Placental epithelial cell (primary cell): ENCODE measurements at places on chromosomes 6 and 20. TPM values are rescaled to one million over a fixed set of nuclear protein-coding genes. Genes with fewer than 3 reads are reported as not detected.

QKI gene
- 106 and 127 TPM in 2 replicates for total RNA-seq

GTSF1L gene
- not detected in 2 replicates for total RNA-seq

TENT5A gene
- 28.0 and 78.9 TPM in 2 replicates for total RNA-seq

DAAM2 gene
- total RNA-seq = 0.22 and 0.39 TPM in 2 replicates

PLEKHG1 gene
- total RNA-seq = 1.5 and 3.1 TPM in 2 replicates

CCDC170 gene
- not detected in 2 replicates for total RNA-seq

SEC63 gene
- total RNA-seq = 11.7 and 19.6 TPM in 2 replicates

ADGRB3 gene
- 0.39 and 0.43 TPM in 2 replicates for total RNA-seq

CLPSL1 gene
- total RNA-seq = not detected in 2 replicates

NRSN2 gene
- total RNA-seq = 26.3 and 32.2 TPM in 2 replicates

KCNS1 gene
- total RNA-seq = 0.79 and 7.3 TPM in 2 replicates

TREML4 gene
- total RNA-seq = not detected in 2 replicates

LHFPL5 gene
- total RNA-seq = not detected in 2 replicates

CALHM5 gene
- total RNA-seq = under 0.01 and 0.22 TPM in 2 replicates

RUNX2 gene
- total RNA-seq = 1.6 and 5.0 TPM in 2 replicates
